ENCODE measurements at places on chromosomes 7 and 10.

GRCh38 chr10:83666762-83667161 lies 472.5 kb upstream of the GHITM start:
- H3K4me3 ChIP-seq = no peak overlapping the region
- H3K27me3 ChIP-seq = no peaks in the 10 kb centered on the region
- H3K36me3 ChIP-seq = no peaks in the 10 kb centered on the region
- H3K27ac ChIP-seq = no peak overlapping the region
- H3K4me1 ChIP-seq = no peaks in the 10 kb centered on the region
- no peak for DNase-seq

DNA sequence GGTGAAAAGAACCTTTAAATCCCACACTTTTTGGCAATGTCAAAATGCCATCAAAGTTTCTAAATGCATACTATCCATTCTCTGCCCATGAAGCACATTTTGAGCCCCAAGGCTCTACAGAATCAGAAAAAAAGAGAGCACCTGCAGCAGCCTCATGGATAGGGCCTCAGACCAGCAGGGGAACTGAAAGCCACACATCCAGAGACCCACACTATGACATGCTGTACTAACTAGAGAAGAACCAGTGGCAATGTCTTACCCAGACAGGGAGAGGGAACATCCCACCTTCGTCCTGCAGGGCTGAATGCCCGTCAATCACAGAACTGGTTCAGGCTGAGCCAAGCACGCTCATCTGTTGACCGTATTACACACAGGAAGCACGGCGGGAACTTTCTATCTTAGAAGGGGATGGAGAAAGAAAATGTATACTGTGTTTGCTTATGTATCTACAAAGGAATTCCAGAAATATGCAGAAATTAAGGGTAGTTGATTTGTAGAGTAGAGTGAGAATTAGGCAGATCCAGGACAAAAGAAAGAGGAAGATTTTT lies 237.2 kb downstream of the GLI3 start:
- H3K36me3 ChIP-seq = no peaks in the 10 kb centered on the region
- no peak overlapping the region for H3K4me3 ChIP-seq
- DNase-seq = no peak
- H3K27ac ChIP-seq = no peak overlapping the region
- no peaks in the 10 kb centered on the region for H3K27me3 ChIP-seq

- H3K27me3 ChIP-seq = no peaks in the 10 kb centered on the region
- H3K4me3 ChIP-seq = peak overlapping the region; percentile 43
- H3K4me1 ChIP-seq = peaks cover 84% of the 10 kb centered on the region
Measured at GRCh38 chr7:131011432-131011742, 277.4 kb upstream of the KLF14 start.

- no peaks in the 10 kb centered on the region for H3K27me3 ChIP-seq
- no peaks in the 10 kb centered on the region for H3K36me3 ChIP-seq
- H3K27ac ChIP-seq = no peak overlapping the region
- DNase-seq = no peak
- no peak overlapping the region for H3K4me3 ChIP-seq
Measured at GRCh38 chr10:87552248-87552929, 47.7 kb downstream of the MINPP1 start.

GRCh38 chr10:3735175-3735574 lies 49.8 kb downstream of the KLF6 start:
- no peak overlapping the region for H3K4me3 ChIP-seq
- no peak overlapping the region for H3K27ac ChIP-seq
- H3K36me3 ChIP-seq = no peaks in the 10 kb centered on the region
- H3K4me1 ChIP-seq = no peaks in the 10 kb centered on the region

- no peaks in the 10 kb centered on the region for H3K36me3 ChIP-seq
- no peak for DNase-seq
- H3K4me1 ChIP-seq = no peaks in the 10 kb centered on the region
- H3K27ac ChIP-seq = no peak overlapping the region
- H3K27me3 ChIP-seq = no peaks in the 10 kb centered on the region
- H3K4me3 ChIP-seq = no peak overlapping the region
Measured at GRCh38 chr7:107958764-107959526, 44.0 kb downstream of the LAMB1 start.

DNA sequence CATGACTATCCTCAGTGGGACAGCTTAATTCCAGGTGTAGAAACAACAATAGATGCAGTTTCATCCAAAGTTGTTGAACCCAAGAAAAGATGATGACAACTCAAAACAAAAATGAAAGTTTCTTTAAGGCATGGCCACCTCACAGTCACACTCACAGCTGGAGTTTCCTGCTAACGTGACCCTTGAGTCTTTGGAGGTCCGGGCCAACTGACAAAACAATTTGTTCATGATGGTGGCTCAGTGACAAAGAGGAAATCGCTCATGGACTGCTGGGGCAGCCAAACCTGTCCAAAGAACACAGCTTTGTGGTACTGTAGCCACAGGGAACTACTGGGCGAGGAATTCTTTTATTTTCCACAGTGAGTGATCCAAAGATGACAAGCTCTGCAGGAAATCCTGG lies 96.0 kb upstream of the JCAD start:
- H3K27me3 ChIP-seq = no peaks in the 10 kb centered on the region
- no peak overlapping the region for H3K4me3 ChIP-seq
- no peak for DNase-seq

DNA sequence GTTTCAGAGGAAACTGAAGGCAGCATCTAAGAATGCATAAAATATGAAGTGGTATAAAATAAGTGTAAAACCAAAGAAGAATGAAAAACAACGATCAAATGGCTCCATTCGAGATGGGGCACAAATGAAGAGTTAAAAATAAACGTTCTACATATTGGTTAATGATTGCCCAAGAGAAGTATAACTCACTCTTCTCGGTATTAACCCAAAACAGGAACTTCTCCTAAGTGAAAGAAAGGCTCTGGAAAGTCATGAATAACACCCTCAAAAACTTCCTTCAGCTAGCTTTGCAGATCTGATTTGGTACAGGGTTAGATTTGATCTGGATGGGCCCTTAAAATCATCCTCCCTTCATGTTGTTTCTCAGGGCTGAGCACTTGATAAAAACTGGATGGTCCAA lies 94.3 kb upstream of the ADO start:
- no peak overlapping the region for H3K27ac ChIP-seq
- no peaks in the 10 kb centered on the region for H3K36me3 ChIP-seq
- no peaks in the 10 kb centered on the region for H3K27me3 ChIP-seq
- DNase-seq = no peak
- no peak overlapping the region for H3K4me3 ChIP-seq
- H3K4me1 ChIP-seq = no peaks in the 10 kb centered on the region

DNA sequence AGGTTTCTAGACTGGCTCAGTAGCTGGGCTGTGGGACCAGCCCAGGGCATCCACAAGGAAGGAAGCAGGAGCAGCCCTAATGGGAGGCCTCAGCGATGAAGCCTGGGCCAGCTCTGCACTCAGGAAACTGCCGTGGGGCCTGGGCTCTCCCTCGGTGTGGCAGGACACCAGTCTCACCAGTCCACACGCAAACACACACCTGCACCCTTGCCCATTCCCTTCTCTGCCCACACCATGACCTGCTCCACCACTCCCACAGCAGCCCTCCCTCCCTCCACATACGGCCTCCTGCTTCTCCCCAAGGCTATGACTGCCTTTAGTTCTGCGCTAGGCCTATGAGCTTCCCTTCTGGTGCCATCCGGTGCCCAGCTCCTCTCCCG lies 7.1 kb downstream of the FGF8 start:
- H3K27me3 ChIP-seq = peaks cover 14% of the 10 kb centered on the region
- no peak overlapping the region for H3K27ac ChIP-seq
- H3K36me3 ChIP-seq = no peaks in the 10 kb centered on the region
- H3K4me3 ChIP-seq = no peak overlapping the region

DNA sequence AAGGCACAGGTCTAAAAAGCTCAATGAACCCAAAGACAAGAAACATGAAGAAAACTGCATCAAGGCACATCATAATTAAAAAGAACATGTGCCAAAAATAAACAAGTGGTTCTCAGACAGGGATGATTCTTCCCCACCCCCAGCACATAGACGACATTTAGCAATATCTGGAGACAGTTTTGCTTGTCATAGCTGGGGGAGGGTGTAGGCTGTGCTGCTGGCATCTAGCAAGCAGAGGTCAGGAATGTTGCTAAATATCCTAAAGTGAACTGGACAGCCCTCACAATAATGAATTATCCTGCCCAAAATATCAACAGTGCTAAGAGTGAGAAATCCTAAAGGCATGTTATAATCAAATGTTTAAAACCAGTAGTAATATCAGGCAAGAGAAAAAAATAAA lies 122.6 kb downstream of the MICU1 start:
- no peak overlapping the region for H3K4me3 ChIP-seq
- no peaks in the 10 kb centered on the region for H3K27me3 ChIP-seq
- peaks cover 5% of the 10 kb centered on the region for H3K36me3 ChIP-seq
- H3K27ac ChIP-seq = no peak overlapping the region
- no peaks in the 10 kb centered on the region for H3K4me1 ChIP-seq
- no peak for DNase-seq

DNA sequence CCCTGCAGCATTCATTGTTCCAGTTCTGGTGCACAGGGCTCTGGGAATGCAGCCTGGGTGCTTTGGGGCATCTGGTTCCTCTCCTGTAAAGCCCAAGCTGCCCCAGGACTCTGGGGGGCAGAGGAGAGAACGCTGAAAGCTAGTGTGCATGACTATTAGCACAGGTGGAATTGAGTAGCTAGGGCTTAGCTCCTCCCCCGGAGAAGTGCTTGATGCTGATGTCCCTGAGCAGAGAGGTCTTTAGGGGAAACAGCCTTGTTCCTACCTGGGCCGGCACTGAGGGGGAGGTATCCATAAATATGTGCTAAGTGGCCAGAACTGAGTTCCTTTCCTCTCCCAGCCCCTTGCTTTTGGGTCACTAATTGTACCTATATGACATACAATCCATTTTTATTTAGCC lies 3.9 kb downstream of the ADCY1 start:
- no peaks in the 10 kb centered on the region for H3K27me3 ChIP-seq
- no peak overlapping the region for H3K27ac ChIP-seq
- no peak overlapping the region for H3K4me3 ChIP-seq
- no peaks in the 10 kb centered on the region for H3K36me3 ChIP-seq
- DNase-seq = no peak
- H3K4me1 ChIP-seq = no peaks in the 10 kb centered on the region

DNA sequence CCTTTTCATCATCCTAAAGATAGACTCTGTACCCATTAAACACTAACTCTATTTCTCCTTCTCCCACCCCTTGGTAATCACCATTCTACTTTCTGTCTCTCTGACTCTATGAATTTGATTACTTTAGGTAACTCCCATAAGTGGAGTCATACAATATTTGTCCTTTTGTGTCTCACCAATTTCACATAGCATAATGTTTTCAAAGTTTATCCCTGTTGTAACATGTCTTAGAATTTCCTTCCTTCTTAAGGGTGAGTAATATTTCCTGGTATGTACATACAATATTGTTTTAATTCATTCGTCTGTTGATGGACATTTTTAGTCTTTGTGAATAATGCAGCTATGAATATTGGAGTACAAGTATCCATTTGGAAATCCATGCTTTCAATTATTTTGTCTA lies 50.9 kb upstream of the CDCA7L start:
- no peak overlapping the region for H3K4me3 ChIP-seq
- DNase-seq = no peak
- H3K4me1 ChIP-seq = no peaks in the 10 kb centered on the region
- no peak overlapping the region for H3K27ac ChIP-seq
- no peaks in the 10 kb centered on the region for H3K27me3 ChIP-seq

DNA sequence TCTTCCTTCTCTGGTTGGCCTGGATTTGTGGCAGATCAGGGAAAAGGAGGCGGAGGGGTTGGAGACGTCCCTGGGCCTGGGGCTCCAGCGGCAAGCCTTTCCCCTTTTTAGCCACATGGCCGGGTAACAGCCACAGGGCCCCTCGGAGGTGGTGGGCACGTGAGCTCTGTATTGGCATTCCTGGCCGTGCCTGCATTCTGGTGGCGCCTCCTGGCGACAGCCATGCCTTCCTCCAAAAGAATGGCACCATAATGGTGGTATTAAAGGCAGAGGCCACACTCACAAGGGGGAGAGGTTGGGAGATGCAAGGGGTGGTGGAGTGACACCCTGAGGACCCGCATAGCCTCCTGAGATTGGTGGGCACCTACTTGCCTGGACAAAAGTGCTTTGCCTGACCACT lies 3.0 kb upstream of the AQP1 start:
- no peaks in the 10 kb centered on the region for H3K4me1 ChIP-seq
- H3K36me3 ChIP-seq = no peaks in the 10 kb centered on the region
- no peak for DNase-seq
- H3K4me3 ChIP-seq = no peak overlapping the region
- H3K27ac ChIP-seq = no peak overlapping the region

- peak; percentile 98 for DNase-seq
Measured at GRCh38 chr7:101251871-101252659, 7.2 kb upstream of the FIS1 start.

GRCh38 chr7:47314248-47314647 lies 267.7 kb downstream of the TNS3 start:
- H3K4me1 ChIP-seq = no peaks in the 10 kb centered on the region
- H3K27ac ChIP-seq = no peak overlapping the region
- H3K36me3 ChIP-seq = no peaks in the 10 kb centered on the region
- no peak overlapping the region for H3K4me3 ChIP-seq
- no peaks in the 10 kb centered on the region for H3K27me3 ChIP-seq
- DNase-seq = no peak

DNA sequence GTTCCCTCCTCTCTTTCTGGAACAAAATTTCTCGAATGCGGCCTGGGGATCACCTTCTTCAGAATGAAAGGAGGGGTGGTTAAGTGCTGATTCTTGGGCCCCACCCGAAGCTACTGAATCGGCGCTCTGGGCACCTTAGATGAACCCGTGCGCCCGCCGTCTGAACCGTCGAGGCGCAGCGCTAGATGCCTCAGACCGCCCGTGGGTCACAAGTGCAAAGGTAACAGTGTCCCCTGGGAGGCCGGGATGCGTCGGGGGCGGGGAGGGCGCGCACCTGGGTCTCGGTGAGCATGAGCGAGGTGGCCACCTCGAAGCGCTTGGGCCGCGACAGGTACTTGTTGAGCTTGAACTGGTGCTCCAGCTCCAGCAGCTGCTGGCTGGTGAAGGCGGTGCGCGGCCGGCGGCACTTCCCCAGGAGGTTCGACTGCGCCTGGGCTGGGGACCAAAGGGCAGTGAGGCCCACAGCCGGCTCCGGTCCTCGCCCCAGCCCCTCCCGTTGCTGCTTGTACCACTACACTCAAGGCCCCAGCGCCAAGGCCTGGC lies 4.2 kb downstream of the MNX1 start:
- no peak for DNase-seq
- no peaks in the 10 kb centered on the region for H3K36me3 ChIP-seq
- peaks cover 38% of the 10 kb centered on the region for H3K27me3 ChIP-seq
- H3K4me3 ChIP-seq = no peak overlapping the region

DNA sequence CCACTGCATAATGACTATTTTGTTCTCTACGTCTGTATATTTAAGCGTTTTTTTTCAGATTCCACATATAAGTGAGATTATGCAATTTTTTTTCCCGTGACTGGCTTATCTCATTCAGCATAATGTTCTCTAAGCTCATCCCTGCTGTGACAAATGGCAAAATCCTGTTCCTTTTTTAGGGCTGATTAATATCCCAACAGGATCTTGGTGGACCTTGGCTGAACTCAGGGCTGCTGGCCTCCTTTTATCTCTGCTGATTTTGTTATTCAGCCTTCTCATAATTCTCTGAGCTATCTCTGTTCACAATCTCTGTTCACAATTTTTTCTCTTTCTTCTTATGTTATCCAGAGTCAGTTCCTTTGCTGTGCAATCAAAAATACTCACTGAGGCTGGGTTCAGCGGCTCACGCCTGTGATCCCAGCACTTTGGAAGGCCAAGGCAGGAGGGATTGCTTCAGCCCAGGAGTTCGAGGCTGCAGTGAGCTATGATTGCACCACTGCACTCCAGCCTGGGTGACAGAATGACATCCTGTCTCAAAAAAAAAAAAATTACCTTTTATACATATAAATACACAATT lies 1035.9 kb upstream of the AUTS2 start:
- DNase-seq = no peak
- no peaks in the 10 kb centered on the region for H3K36me3 ChIP-seq
- no peak overlapping the region for H3K27ac ChIP-seq
- H3K4me1 ChIP-seq = no peaks in the 10 kb centered on the region
- H3K27me3 ChIP-seq = no peaks in the 10 kb centered on the region

All from CD8-positive, alpha-beta memory T cell (primary cell).